ENCODE measurements at places on chromosomes 3 and 15.

- H3K4me1 ChIP-seq = peaks cover 18% of the 10 kb centered on the region
- H3K36me3 ChIP-seq = peaks cover 10% of the 10 kb centered on the region
- DNase-seq = no peak
These were observed 218.2 kb upstream of the TPM1 start for GRCh38 chr15:62824111-62825015.

- H3K27me3 ChIP-seq = no peaks in the 10 kb centered on the region
- H3K27ac ChIP-seq = no peak overlapping the region
- DNase-seq = no peak
- H3K4me1 ChIP-seq = no peaks in the 10 kb centered on the region
- no peaks in the 10 kb centered on the region for H3K36me3 ChIP-seq
These were observed 22.0 kb downstream of the COL6A6 start for GRCh38 chr3:130539005-130539404.

GRCh38 chr3:149368201-149368673, 9.2 kb downstream of the TM4SF1 start:
- no peak overlapping the region for H3K4me3 ChIP-seq
- H3K36me3 ChIP-seq = peaks cover 19% of the 10 kb centered on the region
- no peak for DNase-seq
- no peaks in the 10 kb centered on the region for H3K27me3 ChIP-seq

DNA sequence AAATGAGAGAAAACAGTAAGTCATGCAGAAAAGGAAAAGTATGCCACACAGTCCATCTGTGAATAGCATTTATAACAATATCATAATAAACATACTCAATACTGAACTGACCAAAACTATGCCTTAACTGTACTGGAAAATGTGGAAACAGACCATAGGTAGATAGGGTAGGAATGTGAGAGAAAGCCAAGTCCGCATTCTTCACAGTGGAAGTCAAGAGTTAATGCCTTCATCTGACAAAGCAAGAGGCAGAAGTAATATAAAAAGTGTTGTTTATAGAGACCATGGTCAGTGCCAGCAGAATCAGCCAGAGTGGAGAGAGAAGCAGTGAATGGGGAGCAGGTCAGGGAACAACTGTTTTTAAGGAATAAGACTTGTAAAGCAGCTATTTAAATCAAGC, 52.3 kb downstream of the KBTBD12 start:
- peaks cover 3% of the 10 kb centered on the region for H3K4me1 ChIP-seq
- no peak for DNase-seq
- H3K4me3 ChIP-seq = no peak overlapping the region

GRCh38 chr15:39558421-39558820, 22.5 kb upstream of the THBS1 start:
- no peak overlapping the region for H3K4me3 ChIP-seq
- H3K27ac ChIP-seq = no peak overlapping the region
- no peaks in the 10 kb centered on the region for H3K36me3 ChIP-seq
- peaks cover 18% of the 10 kb centered on the region for H3K4me1 ChIP-seq
- no peak for DNase-seq

- no peak for DNase-seq
- peaks cover 50% of the 10 kb centered on the region for H3K36me3 ChIP-seq
- no peak overlapping the region for H3K27ac ChIP-seq
- H3K27me3 ChIP-seq = no peaks in the 10 kb centered on the region
- H3K4me3 ChIP-seq = no peak overlapping the region
These were observed 11.9 kb downstream of the ARIH2 start for GRCh38 chr3:48930590-48930989.

- no peaks in the 10 kb centered on the region for H3K27me3 ChIP-seq
- peaks cover 14% of the 10 kb centered on the region for H3K4me1 ChIP-seq
- H3K36me3 ChIP-seq = peaks cover 7% of the 10 kb centered on the region
- no peak overlapping the region for H3K4me3 ChIP-seq
- DNase-seq = no peak
These were observed 66.0 kb downstream of the DCUN1D1 start for GRCh38 chr3:182914341-182914740.

- no peak overlapping the region for H3K4me3 ChIP-seq
- H3K27me3 ChIP-seq = peaks cover 28% of the 10 kb centered on the region
- H3K27ac ChIP-seq = no peak overlapping the region
- DNase-seq = no peak
- H3K4me1 ChIP-seq = peaks cover 7% of the 10 kb centered on the region
These were observed 2.6 kb downstream of the CACNA1D start for GRCh38 chr3:53496984-53497383.

GRCh38 chr3:9079676-9080075, 116.4 kb upstream of the RAD18 start:
- no peaks in the 10 kb centered on the region for H3K27me3 ChIP-seq
- no peak overlapping the region for H3K4me3 ChIP-seq
- DNase-seq = peak; percentile 71
- H3K36me3 ChIP-seq = peaks cover 2% of the 10 kb centered on the region

DNA sequence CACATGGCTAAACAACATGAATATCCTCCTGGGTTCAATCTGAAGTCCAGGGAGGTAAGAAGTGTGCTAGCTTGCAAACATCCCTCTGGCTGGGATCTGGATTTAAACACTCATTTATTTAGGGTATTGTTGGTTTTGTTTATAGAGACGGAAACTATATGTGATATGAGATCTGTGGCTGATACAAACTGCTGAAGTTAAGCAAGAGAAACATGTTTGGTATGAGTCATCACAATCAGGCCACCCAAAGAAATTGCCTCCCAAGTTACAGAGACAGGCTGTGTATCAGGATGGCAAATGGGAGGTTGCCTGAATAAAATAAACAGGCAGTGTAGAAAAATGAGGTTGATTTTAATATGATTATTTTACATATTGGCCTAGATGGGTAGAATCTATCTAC, 562.1 kb downstream of the IGSF11 start:
- no peak overlapping the region for H3K27ac ChIP-seq
- no peak for DNase-seq
- no peaks in the 10 kb centered on the region for H3K27me3 ChIP-seq
- no peak overlapping the region for H3K4me3 ChIP-seq
- no peaks in the 10 kb centered on the region for H3K36me3 ChIP-seq

DNA sequence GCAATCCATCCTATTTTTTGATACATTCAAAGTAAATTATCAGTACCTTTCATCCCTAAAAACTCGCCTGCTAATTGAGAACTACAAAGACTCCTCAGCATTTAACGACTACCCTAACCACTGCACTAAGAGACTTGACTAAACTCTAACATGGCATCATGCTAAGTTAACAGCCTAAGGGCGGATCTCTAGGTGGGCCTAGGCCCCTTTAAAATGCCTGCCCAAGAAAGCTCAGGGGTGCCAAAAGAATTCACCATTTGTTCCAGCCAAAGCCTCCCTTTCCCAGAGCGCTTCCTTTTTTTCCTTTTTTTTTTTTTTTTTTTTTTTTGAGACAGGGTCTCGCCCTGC, 568 bp upstream of the NEK4 start:
- no peak for DNase-seq
- H3K27me3 ChIP-seq = no peaks in the 10 kb centered on the region
- H3K4me1 ChIP-seq = peaks cover 11% of the 10 kb centered on the region
- no peaks in the 10 kb centered on the region for H3K36me3 ChIP-seq

DNA sequence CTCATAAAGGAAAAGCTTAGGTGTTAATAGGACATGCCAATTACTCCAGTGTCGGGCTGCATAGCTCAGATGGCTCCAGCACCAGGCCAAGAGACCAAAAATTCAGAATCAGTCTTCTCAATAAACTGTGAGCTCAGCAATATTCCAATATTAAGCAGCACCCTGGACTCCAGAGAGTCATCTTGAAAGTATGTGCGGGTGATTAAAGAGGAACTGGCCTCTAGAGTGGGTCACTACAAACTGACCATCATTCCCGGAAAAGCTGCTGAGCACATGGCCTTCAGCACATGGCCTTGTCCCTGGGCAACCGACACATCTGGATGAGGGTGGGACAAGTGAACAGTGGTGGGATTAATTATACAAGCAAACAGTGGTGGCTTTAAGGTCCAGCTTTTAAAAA, 59.0 kb downstream of the MAGI1 start:
- H3K27ac ChIP-seq = no peak overlapping the region
- no peak for DNase-seq
- peaks cover 9% of the 10 kb centered on the region for H3K4me1 ChIP-seq
- H3K4me3 ChIP-seq = no peak overlapping the region
- peaks cover 1% of the 10 kb centered on the region for H3K36me3 ChIP-seq

DNA sequence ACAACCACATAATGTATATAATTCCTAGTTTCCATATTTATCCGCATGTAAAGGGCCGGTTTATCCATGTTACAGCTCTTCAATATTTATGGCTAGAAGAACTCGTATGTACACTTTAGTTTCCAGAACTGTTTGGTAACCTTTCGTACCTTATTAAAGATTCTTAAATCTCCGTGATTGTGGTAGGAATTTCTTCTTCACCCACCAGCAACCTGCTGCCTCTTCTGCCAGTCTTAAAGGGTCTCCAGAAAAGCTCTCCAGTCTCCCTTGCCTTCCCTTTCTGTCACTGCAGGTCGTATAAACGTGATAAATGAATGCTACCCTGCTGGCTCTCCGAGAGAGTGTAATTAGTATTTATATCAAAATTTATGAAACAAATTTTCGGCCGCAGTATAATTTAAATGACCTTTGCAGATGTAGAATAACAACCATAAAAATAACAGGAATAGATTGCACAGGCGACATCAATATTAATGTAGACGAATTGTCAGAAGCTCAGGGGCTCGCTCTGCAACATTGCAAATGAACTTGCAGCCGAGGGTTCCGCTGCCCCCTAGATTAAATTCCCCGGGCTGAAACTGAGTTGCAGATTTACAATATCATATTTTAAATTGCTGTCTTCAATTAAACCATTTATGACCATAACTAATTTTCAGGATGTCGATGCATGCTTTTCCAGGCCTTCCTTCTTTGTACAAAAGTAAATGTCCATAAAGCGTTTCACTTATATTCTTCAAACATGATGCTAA, 5.4 kb downstream of the ZIC1 start:
- H3K4me3 ChIP-seq = no peak overlapping the region
- no peaks in the 10 kb centered on the region for H3K36me3 ChIP-seq
- no peak for DNase-seq
- H3K27me3 ChIP-seq = peaks cover 78% of the 10 kb centered on the region

DNA sequence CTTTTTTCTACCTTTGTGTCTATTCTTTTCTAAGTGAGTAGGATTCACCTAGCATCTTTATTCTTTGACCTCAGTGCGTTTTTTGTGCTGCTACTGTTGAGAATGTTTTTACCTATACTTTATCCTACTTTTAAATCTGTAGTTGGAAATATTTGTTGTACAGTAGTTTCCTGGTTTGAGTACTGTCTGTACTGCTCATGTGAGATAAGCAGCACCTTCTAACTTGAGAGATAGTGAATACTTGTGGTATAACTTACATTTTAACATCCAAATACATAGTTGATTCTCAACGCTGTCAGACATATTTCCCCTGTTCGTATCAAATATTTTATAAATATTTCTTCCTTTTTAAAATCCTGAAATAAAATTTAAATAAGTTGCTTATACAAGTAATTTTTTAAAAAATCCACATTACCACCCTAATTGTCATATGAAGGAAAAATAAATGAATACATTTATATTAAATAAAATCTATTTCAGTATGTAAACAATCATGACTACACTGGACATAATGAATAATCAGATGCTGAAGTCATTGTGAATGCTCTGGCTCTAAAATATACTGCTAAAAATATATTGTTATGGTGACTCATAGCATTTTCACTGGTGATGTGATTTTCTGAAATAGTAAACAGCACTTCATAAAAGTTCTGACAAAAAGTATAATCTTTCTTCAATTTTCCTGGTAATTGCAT, 17.4 kb downstream of the ATP11B start:
- no peaks in the 10 kb centered on the region for H3K27me3 ChIP-seq
- H3K27ac ChIP-seq = no peak overlapping the region
- H3K4me3 ChIP-seq = no peak overlapping the region
- DNase-seq = no peak
- H3K36me3 ChIP-seq = no peaks in the 10 kb centered on the region
- no peaks in the 10 kb centered on the region for H3K4me1 ChIP-seq

- no peak for DNase-seq
- H3K27ac ChIP-seq = no peak overlapping the region
These were observed 312.2 kb downstream of the RORA start for GRCh38 chr15:60916679-60917460.

DNA sequence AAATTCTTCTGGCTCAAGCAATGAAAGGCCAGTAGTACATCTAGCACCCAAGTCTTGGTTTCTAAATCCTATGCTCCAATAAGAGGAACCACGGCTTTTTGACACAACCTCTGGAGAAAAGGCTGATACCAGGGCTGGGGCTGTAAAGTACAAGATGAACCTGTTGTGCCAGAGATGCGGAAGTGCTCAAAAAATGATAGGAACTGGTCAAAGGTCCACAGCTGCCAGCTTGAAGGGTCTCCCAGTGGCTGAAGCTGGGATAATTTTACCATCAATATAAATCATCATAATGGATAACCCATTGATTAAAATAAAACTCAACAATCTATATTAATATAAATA, 558 bp upstream of the NCEH1 start:
- H3K36me3 ChIP-seq = no peaks in the 10 kb centered on the region
- no peaks in the 10 kb centered on the region for H3K27me3 ChIP-seq
- peak overlapping the region; percentile 66 for H3K4me3 ChIP-seq
